ENCODE measurements at places on chromosomes 16 and 17. TPM values are rescaled to one million over a fixed set of nuclear protein-coding genes. Genes with fewer than 3 reads are reported as not detected.

GRCh38 chr16:83803811-83804210 is 4.0 kb upstream of the HSBP1 start:
- no peak for DNase-seq

DNA sequence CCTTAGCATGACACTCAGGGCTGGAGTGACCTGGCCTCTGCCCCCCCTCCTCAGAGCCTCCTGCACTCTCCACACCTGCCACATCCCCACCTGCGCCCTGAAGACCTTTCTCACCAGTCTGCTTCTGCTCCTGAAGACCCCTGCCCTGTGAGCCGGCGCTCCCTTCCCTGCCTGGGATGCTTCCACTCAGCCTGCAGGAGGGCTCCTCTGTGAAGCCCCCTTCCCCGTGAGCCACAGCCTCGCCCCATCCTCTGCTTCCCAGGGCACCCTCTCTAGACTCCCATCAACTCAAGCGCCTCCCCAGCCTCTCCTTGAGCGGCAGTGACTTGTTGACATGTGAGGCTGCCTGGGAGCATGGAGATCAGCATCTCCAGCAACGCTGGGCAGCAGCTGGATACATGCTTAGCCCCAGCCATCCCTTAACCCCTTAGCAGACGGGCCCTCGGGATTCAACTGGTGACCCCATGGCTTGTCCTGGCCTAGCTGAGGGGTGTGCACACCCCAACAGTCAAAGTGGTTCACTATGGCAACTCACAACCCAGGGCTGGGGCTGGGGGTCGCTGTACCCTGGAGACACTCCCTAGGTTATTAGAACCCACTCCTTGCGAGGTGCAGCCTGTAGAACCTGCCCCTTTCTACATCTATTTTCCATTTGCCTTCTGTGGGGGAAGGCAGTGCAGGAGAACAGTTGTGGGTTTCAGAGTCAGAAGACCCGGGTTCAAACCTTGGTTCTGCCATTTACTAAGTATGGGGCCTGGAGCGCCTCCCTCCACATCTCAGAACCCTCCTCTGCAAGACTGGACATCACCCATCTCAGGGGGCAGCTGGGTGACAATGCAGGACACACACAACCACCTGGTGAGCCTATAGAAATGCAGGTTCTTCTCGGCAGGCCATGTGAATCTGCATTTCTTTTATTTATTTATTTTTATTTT is 21.5 kb downstream of the TMEM235 start:
- no peak for DNase-seq

DNA sequence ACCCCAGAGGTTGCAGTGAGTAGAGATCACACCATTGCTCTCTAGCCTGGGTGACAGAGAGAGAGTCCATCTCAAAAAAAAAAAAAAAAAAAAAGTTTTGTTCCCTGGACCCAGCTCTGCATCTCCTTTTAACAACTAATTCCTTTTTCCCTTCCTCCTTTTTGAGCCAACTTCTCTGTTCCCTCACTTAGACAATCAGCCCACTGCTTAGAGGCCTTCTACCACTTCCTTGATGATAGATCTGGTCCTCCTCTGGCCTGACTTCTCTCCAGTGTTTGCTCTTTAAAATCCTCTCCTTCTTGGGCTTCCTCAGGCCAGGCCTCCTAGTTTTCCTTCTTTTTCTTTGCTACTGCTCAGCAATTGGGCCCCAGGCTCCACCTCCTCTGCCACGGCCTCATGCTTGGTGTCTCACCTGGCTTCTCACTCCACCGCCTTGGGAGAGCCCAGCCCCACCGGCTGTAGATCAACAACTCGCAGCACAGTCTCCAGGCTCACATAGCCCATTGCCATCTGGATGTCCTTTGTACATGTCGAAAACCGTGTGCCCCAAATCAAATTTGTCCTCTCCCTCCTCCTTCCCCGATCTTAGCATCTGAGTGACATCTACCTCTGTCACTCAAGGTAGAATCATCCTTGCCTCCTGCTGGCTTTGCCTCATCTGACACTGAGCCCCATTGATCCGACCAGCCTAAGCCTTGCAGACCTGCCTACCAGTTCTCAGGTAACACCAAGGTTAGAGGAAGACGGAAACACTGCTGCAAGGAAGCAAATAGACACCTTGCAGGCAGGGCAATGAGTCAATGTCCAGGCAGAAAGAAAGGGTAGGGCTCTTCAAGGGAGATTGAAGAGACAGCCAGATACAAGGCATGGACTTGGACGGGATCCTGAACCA is 17.4 kb downstream of the ARHGAP27 start:
- no peak for DNase-seq

DNA sequence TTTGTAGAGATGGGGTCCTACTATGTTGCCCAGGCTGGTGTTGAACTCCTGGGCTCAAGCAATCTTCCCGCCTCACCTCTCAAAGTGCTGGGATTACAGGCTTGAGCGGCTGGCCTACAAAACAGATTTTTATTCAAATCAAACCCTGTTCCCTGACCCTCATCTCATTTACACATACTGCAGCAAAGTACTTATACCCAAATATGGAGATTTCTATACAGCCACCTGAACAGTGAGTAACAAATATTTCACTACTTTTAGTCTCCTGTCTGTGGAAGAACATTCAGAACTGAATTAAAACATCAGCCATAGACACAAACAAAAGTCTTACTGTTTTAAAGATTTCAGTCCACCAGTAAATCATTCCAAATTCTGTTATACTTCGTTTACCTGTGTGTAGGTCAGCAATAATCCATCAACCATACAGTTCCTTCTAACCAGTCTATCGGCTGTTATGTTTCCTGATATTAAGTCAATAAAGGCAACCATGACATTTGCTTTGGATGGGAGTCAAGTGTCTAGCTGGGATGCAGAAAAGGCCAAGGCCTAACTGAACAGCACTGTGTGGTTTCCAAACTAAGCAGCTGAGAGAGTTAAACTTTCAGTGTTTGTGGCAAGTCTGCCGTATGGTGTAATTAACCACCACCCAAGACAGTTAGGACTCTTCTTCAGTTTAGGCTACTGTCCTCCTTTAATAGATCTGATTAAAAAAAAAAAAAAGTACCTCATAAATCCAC is 22.3 kb downstream of the ERN1 start:
- DNase-seq: no peak

DNA sequence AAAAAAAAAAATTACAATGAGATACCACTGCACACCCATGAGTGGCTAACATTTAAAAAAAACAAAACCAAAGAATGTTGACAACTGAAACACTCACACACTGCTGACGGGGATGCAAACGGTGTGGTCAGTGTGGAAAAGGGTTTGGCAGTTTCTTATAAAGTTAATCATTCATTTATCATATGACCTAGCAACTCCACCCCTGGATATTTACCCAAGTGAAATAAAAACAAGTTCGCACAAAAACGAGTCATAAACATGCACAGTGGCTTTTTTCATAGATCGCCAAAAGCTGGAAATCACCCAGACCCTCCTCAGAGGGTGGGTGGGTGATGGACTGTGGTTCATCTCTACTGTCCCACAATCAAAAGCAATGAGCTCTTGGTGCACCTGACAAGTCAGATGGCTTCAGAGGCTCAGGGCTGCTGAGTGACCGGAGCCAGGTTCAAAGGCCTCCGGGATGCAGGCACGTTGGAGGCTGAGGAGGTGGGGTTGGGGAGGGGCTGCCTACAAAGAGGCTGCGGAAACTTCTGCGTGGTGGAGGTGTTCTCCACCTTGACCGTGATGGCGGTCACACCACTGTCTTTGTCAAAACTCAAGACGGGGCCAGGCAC is 14.2 kb downstream of the RAB40B start:
- DNase-seq: no peak

GRCh38 chr16:47977802-47978201 is 178.0 kb downstream of the ABCC12 start:
- DNase-seq: no peak

- DNase-seq: no peak
These were observed at the start of gene CD300E for GRCh38 chr17:74623693-74624093. Gene CD300E (minus strand): TSS chr17:74623738. CDS start chr17:74623621, 117 bp downstream.

DNA sequence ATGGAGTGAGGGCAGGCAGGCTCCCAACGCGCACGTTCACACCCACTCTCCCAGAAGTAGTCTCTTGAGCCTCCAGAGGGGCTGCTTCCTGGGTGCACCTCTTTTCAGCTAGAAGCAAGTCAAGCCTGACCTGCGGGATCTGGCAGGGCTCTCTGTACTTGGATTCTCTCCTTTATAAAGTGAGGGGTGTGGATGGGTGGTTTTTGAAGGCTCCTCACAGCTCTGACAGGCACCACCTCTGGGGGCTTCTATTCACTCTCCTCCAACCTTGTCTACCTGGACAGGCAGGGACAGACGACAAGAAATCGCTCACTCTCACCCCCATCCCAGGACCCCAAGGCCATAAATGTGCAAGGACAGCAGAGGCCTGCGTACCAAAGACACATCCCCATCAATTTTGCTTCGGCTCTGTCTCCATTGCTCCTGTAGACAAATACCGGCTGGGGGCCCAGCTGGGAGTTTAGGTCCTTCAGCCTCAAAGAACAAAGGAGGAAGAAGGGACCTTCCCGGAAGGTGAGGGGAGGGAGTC is 814 bp upstream of the DYNLL2 start:
- no peak for DNase-seq

GRCh38 chr16:12805066-12805465 is 1.4 kb upstream of the CPPED1 start:
- no peak for DNase-seq

DNA sequence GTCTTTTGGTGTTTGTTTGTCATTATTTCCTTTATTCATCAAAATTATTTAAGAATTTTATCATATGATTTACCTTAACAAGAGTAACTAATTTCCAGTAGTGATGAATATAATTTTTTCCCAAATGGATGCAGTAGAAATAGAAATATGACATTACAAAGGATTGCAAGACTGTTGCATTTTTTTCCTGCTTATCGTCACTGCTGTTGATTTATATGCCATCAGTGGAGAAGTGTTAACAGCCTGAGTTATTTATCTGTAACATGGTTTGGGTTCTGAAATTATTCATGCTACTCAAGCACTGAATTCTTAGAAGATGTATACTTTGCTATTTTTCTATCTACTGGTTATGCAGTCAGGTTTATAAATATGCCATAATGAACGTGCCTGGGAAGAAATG is 68.6 kb downstream of the TMEM100 start:
- no peak for DNase-seq

CDH16 gene
- not detected for total RNA-seq

DCAF7 gene
- total RNA-seq: 29.5 TPM

SLC9A5 gene
- 1.8 TPM for total RNA-seq

CNGB1 gene
- total RNA-seq: not detected

CD300H gene
- total RNA-seq: not detected

SGCA gene
- total RNA-seq: 95.5 TPM

PKMYT1 gene
- total RNA-seq: 5.9 TPM

CD79B gene
- total RNA-seq: 4.3 TPM

Data from thoracic aorta (tissue), 2 donors.